Fibroblast of skin of abdomen (primary cell): ENCODE measurements at places on chromosomes 5 and 9.
A peak's percentile ranks its signal among the peaks of the same experiment; 100 is the strongest.

- DNase-seq, result peak; percentile 61
Observed at GRCh38 chr9:82601293-82601771, 461.6 kb downstream of the RASEF start.

GRCh38 chr9:73022353-73022752 lies 69.5 kb upstream of the ALDH1A1 start:
- DNase-seq, result no peak

GRCh38 chr5:15499528-15500324 lies at the start of gene FBXL7:
TSS of gene FBXL7 (plus strand) at chr5:15500180.
- DNase-seq, result peak; percentile 84

GRCh38 chr9:96513622-96514021 lies 63.7 kb downstream of the HABP4 start:
- peak; percentile 17 for DNase-seq

DNA sequence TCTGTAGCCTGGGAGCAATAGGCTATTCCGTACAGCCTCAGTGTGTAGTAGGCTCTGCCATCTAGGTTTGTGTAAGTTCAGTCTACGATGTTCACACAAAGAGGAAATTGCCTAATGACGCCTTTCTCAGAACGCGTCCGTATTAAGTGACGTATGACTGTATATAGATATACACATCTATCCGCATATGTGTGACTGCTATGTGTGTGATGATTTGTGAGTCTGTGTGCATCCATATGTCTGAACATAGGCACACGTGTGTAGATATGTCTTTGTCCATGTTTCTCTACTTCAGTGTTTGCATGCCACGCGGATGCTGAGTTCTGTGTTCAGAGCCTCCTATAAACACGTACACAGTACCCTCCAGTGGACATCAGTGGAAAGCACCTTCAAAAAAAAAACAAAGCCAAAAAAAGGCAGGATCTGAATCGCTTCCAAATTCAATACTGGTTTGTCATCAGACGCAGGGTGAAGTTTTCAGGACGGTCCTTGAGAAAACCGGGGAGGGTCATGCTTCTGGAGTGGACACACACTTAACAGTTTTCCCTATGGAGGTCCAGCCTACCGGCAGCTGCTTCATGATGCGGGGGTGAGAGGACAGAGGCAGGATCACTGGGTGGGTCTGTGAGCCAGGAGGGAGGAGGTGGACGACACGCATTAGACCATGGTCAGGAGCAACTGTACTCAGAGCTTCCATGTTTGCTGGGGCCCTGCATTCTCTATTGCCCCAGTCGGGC lies 29.5 kb upstream of the ALDH1B1 start:
- peak; percentile 85 for DNase-seq

- DNase-seq, result peak; percentile 31
Observed at GRCh38 chr5:127072861-127073846, at the start of gene C5orf63. TSS of gene C5orf63 (minus strand) at chr5:127073502. CDS start at chr5:127058995, 14,507 bp downstream.

DNA sequence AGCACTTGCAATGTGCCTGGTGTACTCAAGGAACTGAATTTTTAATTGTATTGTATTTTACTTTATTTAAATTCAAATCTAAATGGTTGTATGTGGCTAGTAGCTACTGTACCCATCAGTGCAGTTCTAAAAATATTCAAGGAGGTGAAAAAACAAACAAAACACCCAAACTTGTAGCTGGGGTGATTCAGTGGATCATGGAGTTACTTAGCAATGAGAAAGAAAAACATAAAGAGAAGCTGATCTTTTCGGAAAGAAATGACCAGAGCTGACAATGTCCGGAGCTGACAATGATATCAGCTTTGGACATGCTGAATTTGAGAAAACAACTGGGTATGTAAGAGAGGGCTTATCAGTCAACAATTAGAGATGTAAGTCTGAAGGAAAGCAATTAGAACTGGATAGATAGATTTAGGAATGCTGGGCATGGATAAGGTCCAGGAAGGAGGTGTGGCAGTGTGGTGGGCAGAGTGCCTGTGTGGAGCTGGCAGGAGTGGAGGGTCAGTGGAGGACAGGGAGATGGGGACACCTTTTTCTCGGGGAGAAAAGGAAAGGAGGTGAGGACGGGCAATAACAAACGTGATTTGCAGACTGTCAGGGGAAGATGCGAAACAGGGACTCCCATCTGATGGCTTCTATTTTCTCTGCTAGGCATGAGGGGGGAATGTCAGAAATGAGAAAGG lies 113.2 kb downstream of the DCP2 start:
- DNase-seq, result no peak

GRCh38 chr5:53243403-53243802 lies 133.8 kb upstream of the MOCS2 start:
- DNase-seq, result no peak

- no peak for DNase-seq
Observed at GRCh38 chr5:43315682-43316081, 2.5 kb upstream of the HMGCS1 start.

GRCh38 chr9:125932012-125932411 lies 184.8 kb downstream of the PBX3 start:
- peak; percentile 97 for DNase-seq

GRCh38 chr9:121360601-121361374 lies 9.3 kb downstream of the STOM start:
- peak; percentile 81 for DNase-seq

- no peak for DNase-seq
Observed at GRCh38 chr5:175688352-175689146, 30.7 kb downstream of the HRH2 start.

GRCh38 chr9:131853434-131853833 lies 113.6 kb upstream of the RAPGEF1 start:
- DNase-seq, result no peak
